ENCODE measurements at places on chromosomes 1 and 21.

- DNase-seq = no peak
These were observed 5.8 kb downstream of the ATP5PB start for GRCh38 chr1:111454859-111455641.

DNA sequence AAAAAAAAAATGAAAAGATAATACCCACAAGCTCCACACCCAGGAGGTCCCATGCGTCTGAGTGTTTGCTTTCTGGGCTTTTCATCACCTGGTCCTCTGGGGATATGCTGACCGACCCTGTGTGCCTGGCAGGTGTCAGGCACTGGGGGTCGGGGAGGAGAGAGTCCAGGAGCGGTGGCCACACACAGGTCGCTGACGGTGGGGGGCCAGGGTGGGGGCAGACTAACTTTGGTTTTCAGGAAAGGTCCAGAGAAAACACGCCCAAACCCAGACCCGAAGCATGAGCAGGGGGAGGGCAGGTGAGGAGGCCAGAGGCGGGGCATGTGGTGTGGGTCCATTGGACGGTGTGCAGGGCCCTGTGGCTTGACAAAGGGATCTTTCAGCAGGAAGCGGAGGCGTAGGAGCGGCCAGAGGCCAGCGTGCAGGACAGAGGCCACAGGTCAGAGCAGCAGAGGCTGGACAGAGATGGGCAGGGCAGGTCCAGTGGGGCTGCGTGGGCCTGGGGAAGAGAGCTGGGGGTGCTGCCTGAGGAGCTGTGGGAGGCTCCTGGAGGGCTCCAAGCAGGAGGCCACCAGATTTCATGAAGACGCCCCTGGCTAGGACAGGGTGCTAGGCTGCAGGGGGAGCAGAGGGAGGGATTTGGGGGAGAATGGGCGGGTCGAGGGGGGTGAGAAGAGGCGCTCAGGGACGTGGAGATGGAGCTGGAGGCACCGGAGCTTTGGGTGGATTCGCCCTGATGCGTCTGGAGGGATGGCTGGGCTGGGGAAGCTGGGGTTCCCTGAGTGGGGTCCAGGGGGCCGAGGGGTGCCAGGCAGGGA is 15.8 kb downstream of the RNF223 start:
- no peak for DNase-seq

- DNase-seq = no peak
These were observed 32.9 kb downstream of the PBX1 start for GRCh38 chr1:164591858-164592257.

DNA sequence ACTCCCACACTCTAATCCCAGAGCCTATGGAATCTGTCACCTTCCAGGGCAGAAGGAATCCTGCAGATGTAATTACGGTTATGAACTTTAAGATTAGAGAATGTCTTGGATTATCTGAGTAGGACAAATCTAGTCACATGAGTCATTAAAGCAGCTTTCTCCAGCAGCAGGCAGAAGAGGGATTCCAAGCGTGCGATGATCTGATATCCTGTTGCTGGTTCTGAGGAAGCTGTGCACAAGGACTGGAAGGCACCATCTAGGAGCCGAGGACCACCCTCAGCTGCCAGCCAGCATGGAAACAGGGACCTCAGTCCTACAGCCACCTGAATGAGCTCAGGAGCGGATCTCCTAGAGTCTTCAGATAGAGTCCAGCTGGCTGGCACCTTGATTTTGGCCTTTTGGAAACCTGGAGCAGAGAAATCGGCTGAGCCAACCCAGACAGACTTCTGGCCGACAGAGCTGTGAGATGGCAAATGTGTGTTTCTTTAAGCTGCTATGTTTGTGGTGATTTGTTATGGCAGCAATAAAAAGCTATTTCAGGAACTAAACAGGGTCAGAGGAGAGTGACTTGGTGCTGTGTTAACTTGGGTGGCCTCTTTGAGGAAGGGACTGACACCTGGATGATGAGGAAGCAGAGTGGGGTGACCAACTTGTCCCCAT is 34.5 kb downstream of the LRRN2 start:
- DNase-seq = no peak

GRCh38 chr1:66681686-66682085 is 70.6 kb upstream of the DYNLT5 start:
- DNase-seq = no peak

DNA sequence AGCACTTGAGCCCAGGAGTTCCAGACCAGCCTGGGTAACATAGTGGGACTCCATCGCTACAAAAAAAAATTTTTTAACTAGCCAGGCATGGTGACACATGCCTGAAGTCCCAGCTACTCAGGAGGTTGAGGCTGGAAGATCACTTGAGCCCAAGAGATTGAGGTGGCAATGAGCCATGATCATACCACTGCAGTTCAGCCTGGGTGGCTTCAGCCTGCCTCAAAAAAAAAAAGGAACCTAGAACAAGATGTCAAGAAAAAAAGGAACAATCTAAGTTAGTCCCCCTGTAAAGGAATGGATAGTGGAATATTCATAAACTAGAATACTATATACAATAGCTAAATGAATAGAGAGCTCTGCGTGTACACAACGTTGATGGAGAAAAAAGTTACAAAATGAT is 14.4 kb downstream of the NSL1 start:
- no peak for DNase-seq

- peak; percentile 47 for DNase-seq
These were observed 2.3 kb downstream of the ANP32E start for GRCh38 chr1:150233359-150234308.

DNA sequence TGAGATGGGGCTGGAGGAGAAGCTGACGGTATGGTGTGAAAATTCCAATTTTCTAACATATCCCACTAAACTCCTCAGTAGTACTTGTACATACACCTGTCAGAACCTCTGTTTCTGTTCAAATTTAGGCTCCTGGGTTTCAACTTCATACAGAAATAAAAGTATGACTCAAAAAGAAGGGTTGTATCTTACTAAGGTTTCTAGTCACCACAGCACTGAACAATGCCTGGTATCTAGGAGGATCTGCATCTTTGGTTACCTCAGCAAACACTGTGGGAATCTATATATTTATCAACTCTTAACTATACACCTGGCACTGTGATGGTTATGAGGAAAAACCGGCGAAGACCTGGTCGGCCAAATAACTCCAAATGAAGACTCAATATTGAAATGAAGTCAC is 13.8 kb downstream of the RBM34 start:
- DNase-seq = no peak

DNA sequence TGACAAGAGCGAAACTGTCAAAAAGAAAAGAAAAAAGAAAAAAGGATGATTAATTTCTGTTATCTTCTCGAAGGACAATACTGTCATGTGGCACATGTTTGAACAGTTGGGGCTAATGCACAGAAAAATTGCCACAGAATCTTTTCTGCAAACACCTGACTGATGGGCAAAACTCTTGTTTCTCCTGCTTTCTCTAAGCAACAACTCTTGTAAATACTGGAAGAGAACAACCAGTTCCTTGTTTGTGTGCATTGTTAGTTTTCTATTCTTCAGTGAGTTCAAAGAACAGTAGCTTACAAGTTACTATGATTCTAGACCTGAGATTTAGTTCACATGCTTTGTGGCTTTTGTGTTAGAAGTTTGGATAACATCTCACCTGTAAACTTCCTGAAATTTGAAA is 60.7 kb downstream of the CDC14A start:
- no peak for DNase-seq

DNA sequence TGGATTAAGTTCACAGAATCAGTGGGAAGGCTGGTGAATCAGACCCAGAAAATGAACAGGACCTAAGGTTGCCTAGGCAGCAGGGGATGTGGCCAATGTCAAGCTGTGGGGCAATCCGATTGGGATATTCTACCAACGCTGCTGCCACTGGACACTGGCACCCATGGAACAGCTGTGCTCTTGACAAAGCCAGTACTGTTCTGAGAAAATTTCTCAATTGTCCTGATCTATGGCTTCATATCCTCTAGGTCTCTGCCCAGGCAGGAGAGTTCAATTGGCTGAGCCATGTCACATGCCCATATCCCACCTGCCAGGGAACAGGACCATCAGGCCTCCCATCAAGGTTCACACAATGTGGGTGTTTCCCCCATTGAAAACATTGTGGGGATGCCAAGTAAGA is 6.2 kb downstream of the TACSTD2 start:
- no peak for DNase-seq

DNA sequence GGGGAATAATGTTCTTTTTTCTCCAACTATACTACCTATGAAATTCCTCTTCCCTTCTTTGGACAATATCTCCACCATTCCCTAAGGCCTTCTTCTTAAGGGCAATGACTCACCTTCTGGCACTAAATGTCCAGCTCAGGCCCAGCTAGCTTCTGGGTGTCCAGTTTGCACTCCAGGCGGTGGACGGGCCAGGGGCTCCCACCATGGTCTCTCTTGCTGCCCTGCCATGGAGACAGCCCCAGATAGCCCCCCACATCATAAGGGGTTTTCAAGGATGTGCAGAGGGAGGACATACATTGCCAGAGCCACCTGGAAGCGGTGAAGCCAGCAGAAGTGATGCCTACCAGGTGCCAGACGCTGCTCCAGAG is 43.8 kb downstream of the C1orf198 start:
- DNase-seq = no peak

- no peak for DNase-seq
These were observed 618.2 kb downstream of the BRINP3 start for GRCh38 chr1:189859385-189859977.

GRCh38 chr1:6511056-6511455 is 19.6 kb upstream of the PLEKHG5 start:
- no peak for DNase-seq

DNA sequence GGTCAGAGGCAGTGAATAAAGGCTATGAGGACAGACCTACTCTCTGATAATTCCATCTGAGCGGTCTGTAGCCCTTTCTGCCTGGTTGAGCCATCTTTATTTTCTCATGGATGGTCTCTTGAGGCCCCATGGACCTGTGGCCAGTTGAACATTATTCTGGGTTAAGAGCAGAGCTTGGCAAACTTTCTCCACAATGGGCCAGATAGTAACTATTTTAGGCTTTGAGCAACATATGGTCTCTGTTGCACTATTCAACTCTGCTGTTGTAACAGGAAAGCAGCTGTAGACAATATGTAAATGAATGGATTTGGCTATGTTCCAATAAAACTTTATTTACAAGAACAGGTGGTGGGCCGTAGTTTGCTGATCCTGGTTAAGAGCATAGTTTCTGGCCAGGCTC is 62.7 kb downstream of the KAZN start:
- no peak for DNase-seq

DNA sequence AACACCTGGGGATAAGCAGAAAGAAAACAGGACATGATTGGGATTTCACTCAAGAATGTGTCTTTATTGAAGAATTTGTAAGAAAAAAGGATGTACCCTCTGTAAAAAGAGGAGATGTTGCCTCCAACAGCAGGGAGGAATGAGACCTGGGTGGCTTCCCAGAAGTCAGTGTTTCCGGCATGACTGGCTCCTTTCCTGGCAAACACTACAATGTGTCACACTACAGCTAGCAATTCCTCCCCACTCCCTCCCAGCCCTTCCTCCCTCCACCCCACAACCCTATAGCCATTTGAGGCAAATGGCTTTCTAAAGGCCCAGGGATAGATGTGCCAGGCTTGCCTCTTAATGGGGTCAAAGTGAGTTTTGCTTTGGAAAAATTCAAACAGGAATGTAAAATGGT is 11.5 kb upstream of the COL8A2 start:
- no peak for DNase-seq

DNA sequence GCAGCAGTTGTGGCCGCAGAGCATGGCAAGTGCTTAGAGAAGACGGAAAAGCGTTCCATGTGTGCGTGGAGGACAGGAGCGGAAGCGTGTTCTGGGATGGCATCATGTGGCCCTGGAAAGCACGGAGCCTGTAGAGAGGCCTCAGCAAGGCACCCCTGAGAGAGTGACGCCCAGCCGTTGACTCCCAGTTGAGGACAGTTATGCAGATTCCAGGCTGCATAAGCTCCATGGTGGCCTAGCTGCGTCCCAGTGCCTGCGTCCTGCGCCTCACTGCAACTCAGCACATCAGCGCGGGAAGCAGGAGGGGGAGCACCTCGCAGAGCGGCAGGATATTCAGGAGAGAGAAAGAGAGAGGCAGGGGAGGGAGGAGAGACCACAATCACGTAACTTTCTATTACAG is 49.0 kb upstream of the TTC34 start:
- DNase-seq = no peak

GRCh38 chr1:178630417-178630816 is 94.6 kb upstream of the RALGPS2 start:
- DNase-seq = no peak

GRCh38 chr1:6907201-6907600 is 121.9 kb downstream of the CAMTA1 start:
- no peak for DNase-seq

DNA sequence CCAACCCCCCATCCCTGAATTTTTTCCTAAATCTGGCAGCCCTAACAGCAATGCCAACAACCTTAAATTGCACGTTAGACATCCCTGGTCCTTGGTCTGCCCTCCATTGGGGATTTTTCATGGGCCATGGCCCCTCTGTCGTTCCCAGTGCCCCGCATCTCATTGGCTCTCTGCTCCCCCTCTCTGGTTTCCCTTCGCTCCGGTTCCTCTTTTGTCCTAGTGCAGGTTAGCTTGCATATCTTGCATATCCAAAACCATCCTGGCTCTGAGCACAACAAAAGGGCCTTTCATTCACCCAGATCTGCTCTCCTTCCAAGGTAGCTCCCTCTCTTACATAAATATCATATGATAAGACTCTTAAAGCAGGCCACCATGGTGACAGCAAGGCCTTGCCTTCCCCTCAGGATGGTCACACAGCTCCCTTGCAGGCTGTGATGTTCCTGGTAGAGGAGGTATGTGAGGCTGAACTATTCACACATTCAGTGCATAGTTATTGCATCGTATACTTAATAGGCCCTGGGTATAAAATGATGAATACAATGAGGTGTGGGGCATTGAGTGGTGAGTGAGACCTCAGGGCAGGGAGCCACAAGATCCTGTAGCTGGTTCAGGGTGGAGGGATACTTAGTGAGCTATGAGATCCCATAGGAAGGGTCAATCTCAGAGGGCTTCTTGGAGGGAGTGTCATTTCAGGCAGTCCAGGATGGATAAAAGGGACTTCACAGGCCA is 45.2 kb downstream of the TENT5C start:
- no peak for DNase-seq

GRCh38 chr1:91680556-91681155 is 180.0 kb downstream of the CDC7 start:
- DNase-seq = no peak

GRCh38 chr1:244968471-244968871 is 104.1 kb upstream of the HNRNPU start:
- DNase-seq = no peak

DNA sequence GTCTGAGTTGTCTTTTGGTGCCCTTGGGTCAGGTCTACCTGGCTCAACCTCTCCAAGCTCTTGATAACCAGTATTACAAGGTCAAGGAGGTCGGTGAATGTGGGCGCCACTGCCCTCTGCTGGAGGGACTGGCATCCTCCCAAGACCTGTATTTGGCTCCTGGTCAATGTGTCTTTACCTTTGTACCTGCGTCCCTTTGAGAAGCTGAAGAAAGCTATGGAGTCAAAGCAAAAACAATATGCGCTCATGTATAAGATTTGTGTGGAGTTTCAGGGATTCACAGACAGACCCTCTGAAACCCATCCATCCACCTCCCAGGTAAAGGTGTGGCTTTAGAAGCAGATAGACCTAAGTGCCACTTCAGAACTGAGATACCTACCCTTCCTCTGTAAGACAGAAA is 61.8 kb upstream of the NBL1 start:
- DNase-seq = peak; percentile 68
